NCI-H1105 treated with DMSO at 0.1 percent for 48 hours (cell line): ENCODE measurements at places on chromosomes 11 and 22.

GRCh38 chr11:130947889-130948288, 31.6 kb upstream of the SNX19 start:
- no peak for DNase-seq

- DNase-seq = no peak
These were observed 2.7 kb downstream of the SIK3 start for GRCh38 chr11:117095284-117096161.

DNA sequence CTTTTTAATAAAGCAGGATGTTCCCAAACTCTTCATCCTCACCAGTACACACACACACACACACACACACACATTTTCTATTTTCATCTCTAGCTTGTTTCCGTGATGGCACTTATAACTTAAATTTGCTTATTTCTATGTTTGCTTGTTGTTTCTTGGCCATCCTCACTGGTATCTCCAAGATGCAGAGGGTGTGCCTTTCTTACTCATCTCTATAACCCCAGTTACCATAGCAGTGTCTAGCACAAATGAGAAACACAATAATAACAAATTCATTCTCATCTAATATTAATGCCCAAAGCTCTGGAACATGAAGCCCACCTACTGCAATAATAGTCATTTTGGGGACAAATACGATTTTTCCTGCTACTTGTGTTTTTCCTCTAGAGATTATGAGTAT, 156.3 kb downstream of the GRM5 start:
- no peak for DNase-seq

DNA sequence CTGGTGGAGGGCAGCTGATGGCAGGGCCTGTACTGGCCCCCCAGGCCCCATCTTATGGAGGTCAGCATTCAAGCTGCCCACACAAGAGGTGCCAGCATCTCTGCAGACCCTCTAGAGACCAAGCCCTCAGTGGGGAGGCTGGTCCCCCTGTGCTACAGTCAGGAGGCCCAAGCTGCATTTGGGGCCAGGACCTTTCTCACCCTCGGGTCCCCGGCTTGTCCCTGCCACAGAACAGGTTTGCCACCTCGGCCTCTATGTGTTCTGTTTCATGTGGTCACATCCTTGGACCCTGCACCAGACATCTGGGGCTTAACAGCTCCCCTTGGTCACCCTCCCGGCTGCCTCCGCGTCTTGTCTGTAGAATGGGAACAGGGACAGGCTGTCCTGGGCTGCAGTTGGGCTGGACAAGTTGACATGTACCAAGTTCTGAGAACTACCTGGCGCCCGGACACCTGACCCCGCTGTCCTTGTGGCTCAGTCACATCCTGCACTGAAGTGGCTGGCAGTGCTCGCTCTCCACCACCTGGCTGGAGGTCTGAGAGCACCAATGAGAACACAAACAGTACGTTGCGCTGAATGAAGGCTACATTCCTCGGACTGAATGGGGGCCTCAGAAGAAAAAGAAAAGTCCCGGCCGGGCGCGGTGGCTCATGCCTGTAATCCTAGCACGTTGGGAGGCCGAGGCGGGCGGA, 2.7 kb upstream of the PLXNB2 start:
- no peak for DNase-seq

DNA sequence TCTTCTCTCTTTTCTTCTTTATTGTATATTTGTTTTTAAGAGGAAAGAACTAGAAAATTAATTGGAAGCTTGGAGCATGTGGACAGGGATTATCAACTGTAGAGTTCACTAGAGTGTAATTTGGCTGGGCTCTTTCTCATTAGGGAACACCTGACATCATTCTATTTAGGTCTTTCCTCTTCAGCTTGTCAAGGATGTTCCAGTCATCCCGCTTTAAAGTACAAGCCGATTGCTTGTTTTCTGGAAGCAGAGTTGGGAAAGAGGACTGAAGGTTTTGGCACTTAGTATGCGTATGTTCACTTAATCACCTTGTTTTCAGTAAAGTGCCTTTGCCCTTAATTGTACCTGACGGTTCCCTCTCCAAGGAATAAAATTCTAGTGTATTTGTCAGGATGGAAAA, 111.6 kb downstream of the WNT11 start:
- no peak for DNase-seq

GRCh38 chr11:99432677-99433076, 411.9 kb downstream of the CNTN5 start:
- no peak for DNase-seq

- DNase-seq = no peak
These were observed 545.2 kb upstream of the CCDC179 start for GRCh38 chr11:23405350-23405937.

GRCh38 chr11:60974726-60975125, 3.2 kb downstream of the CD6 start:
- DNase-seq = no peak

DNA sequence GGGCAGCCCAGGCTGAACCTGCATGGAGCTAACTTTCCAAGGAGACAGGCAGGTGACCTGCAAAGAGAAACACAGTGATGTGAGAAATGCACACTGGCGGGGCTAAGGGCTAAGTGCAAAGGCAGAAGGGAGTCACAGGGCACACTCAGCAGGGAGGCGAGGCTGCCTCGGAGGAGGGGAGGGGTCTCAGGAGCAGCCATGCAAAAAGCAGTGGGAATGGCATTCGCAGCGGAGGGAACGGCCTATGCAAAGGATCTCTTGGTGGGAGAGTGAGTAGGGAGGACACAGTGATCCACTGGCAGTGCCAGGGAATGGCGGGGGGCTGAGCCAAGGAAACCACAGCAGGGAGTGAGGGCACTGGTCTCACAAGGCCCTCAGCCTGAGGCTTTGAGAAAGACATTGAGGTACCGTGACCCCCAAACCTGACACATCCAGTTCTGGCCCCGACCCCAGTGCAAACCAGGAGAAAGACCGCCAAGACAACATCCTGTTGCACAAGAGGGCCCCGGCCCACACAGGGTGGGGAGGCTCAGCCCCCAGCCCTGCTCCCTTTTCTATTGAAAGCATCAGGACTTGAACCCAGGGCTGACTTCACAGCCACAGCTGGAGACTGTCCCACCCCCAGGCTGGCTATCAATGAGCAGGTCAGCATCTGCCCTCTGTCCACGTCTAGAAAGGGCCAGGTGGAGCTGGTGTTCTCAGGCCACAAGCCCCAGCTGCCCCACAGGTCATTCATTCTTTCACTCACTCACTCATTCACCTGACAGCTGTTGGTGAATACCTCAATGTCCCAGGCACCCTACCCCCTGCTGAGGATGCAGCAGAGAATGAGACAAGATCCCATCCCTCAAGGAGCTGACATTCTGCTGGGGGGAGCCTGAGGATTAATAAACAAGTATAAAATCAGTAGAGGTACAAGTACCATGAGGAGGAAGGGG, 50.7 kb downstream of the IGLL1 start:
- no peak for DNase-seq

- no peak for DNase-seq
These were observed 13.8 kb upstream of the CCDC81 start for GRCh38 chr11:86360775-86361395.

DNA sequence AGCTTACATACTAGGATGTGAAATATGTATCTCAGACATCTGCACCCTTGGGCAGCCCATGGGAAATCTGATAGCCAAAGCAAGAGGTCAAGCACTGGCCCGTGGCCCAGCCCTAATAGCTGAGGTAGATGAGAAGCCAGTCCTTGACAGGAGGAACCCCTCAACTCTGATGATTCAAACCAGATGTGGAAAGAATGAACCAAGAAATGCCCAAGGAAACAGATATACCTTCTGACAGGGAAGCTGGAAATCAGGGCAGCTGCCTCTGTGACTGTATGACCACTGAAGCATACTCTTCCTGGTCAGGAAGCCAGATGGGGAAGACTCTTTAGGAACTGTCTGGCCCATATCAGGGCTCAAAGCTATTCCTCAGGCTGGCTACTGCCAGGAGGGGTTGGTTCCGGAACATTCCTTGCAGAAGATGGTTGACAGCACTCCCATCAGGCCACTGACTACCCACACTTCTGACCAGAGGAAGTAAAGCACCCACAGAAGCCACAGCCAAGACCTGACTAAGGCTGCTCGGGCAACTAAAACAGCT, 124.2 kb downstream of the SWAP70 start:
- no peak for DNase-seq

GRCh38 chr11:128662076-128662475, 31.8 kb upstream of the FLI1 start:
- no peak for DNase-seq
